ENCODE measurements at places on chromosomes 16 and 17.

- no peak for DNase-seq
Observed at GRCh38 chr17:65115839-65116238, 21.3 kb upstream of the RGS9 start.

- DNase-seq = no peak
Observed at GRCh38 chr16:17370223-17370707, 100.5 kb downstream of the XYLT1 start.

- no peak for DNase-seq
Observed at GRCh38 chr17:7704601-7705268, at the start of gene EFNB3. EFNB3 (plus strand) TSS chr17:7705202; CDS start chr17:7705599, 397 bp downstream.

GRCh38 chr17:68699936-68700335, 98.8 kb upstream of the FAM20A start:
- no peak for DNase-seq

All from mucosa of gallbladder (tissue), 1 donor.